ENCODE measurements at places on chromosomes 2 and 18. TPM values are rescaled to one million over a fixed set of nuclear protein-coding genes. Genes with fewer than 3 reads are reported as not detected.

The VWC2L gene
- total RNA-seq = not detected

The SERPINB10 gene
- not detected for total RNA-seq

The SRD5A2 gene
- not detected for total RNA-seq

The EEF1B2 gene
- 572 TPM for total RNA-seq

The CD207 gene
- total RNA-seq = not detected

The ORC2 gene
- total RNA-seq = 18.7 TPM

The AGXT gene
- not detected for total RNA-seq

The PXDN gene
- 347 TPM for total RNA-seq

The CCL20 gene
- total RNA-seq = not detected

The GNAL gene
- 7.1 TPM for total RNA-seq

The CHRND gene
- not detected for total RNA-seq

The DNER gene
- 1.7 TPM for total RNA-seq

The WBP1 gene
- 33.8 TPM for total RNA-seq

The WDR43 gene
- total RNA-seq = 63.0 TPM

The VIL1 gene
- under 0.01 TPM for total RNA-seq

The ZRANB3 gene
- 12.0 TPM for total RNA-seq

The PLGLB1 gene
- total RNA-seq = 2.2 TPM

The STARD6 gene
- total RNA-seq = 1.2 TPM

The MDH1B gene
- total RNA-seq = 2.3 TPM

The EDAR gene
- total RNA-seq = not detected

The HES6 gene
- 0.86 TPM for total RNA-seq

The UGT1A4 gene
- not detected for total RNA-seq

The ADAM17 gene
- 52.9 TPM for total RNA-seq

The TMEM169 gene
- 0.22 TPM for total RNA-seq

The SIX2 gene
- 41.8 TPM for total RNA-seq

The RAB6D gene
- under 0.01 TPM for total RNA-seq

The OTOS gene
- not detected for total RNA-seq

The RNF152 gene
- total RNA-seq = 10.6 TPM

The PRKD3 gene
- total RNA-seq = 69.0 TPM

The RBFA gene
- total RNA-seq = 21.3 TPM

The SLC66A3 gene
- total RNA-seq = 48.4 TPM

The TUBA4A gene
- 26.5 TPM for total RNA-seq

The MYOM1 gene
- 0.76 TPM for total RNA-seq

The AKAIN1 gene
- not detected for total RNA-seq

The COLEC11 gene
- total RNA-seq = not detected

The C2orf81 gene
- total RNA-seq = 1.7 TPM

The TNFAIP6 gene
- 572 TPM for total RNA-seq

The TRAF3IP1 gene
- total RNA-seq = 10.3 TPM

The UPP2 gene
- total RNA-seq = 0.13 TPM

The RASGRP3 gene
- 0.39 TPM for total RNA-seq

The LAMA1 gene
- total RNA-seq = 11.0 TPM

The IKZF2 gene
- total RNA-seq = 6.8 TPM

The CD302 gene
- 24.0 TPM for total RNA-seq

The SLC5A7 gene
- total RNA-seq = not detected

The COL3A1 gene
- total RNA-seq = 2,175 TPM

The CREG2 gene
- under 0.01 TPM for total RNA-seq

The ANKRD30BL gene
- not detected for total RNA-seq

The IL36G gene
- total RNA-seq = not detected

The ACADL gene
- 0.65 TPM for total RNA-seq

The TUBA3E gene
- total RNA-seq = not detected

The KCNIP3 gene
- 3.5 TPM for total RNA-seq

The MAP3K19 gene
- total RNA-seq = not detected

The STPG4 gene
- total RNA-seq = 0.52 TPM

The IL36RN gene
- not detected for total RNA-seq

The AQP12B gene
- total RNA-seq = not detected

The CDH7 gene
- total RNA-seq = not detected

The VAMP8 gene
- total RNA-seq = 9.9 TPM

Data from articular chondrocyte of knee joint (primary cell).